ENCODE measurements at places on chromosomes 3 and 15.

DNA sequence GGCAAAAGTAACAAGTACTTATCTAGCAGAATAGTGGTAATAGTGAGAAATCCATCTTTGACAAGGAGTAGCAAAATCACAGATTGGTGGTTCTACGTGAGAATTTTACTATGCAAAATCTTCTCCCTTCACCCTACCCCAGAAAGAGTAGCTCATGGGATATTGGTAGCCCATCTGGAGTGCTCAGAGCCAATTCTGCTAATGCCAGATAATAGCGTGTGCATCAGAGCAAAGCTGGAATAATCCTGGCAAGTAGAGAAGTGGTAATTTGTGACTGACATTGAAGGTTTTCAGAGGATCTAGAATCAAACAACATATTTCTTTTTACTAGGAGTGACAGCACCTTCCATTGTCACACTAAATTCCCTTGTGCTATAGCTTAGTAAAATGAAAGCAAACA, 192.9 kb downstream of the ZBBX start:
- DNase-seq = no peak

DNA sequence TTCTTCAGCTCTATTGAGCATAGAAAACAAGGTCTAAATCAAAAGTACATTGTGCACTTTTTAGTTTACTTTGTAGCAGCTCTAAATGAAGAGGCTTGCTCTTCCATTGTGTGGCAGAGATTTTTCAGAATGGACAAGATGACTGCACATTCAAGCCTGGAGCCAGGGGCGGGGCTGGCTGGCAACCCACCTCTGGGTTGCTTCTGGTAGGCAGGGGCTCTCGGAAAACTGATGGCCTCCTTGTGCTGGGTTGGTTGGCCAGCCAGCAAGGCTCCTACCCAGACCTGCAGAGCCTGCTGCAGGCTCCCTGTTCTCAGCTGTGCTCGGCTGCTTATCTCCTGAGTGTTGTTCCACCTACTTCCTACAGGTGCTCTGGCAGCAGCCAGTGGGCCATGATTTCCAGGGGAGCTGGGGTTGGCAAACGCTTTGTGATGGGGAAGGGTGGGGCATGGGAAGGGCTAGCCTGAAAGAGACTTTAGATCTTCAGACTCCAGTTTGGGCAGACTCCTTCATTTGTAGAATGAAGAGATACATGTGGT, 8.8 kb downstream of the BSN start:
- no peak for DNase-seq

DNA sequence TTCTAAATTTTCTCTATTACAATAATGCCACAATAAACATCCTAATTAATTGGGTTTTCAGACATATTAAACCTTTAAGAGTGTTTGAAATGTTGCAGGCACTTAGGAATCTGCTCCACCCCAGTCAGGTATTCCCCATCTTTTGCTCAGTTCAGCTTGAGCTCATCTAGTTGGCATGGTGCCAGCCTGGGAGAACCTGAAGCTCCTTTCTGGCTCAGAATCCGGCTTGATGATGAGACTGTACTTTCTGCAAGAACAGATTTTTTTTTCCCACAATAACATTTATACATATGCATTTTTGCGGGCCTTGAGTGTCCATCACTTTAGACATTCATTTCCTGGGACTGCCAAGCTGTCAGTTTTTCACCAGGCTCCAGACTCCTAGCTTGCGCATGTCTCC, 7.7 kb upstream of the OXSR1 start:
- no peak for DNase-seq

GRCh38 chr3:122986693-122987179, 40.8 kb downstream of the SEMA5B start:
- DNase-seq = no peak

DNA sequence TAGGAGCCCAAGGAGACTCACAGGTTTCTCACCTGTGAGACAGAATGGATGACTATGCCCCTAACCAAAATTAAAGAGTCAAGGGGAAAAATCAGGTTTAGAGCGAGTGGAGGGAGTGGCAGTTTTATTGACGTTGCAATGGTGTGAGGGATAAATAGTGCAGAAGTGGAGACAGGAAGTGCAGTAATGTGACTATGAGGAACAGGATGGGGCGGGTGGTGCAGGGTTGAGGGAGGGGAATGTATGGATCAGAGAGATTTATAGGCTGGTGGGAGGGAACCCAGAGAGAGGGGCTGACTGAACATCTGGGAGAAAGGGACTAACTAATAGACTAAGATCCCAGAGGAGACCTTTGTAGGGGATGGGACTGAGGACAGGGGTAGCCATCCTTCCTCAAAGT, 26.5 kb downstream of the EIF2AK4 start:
- DNase-seq = no peak

DNA sequence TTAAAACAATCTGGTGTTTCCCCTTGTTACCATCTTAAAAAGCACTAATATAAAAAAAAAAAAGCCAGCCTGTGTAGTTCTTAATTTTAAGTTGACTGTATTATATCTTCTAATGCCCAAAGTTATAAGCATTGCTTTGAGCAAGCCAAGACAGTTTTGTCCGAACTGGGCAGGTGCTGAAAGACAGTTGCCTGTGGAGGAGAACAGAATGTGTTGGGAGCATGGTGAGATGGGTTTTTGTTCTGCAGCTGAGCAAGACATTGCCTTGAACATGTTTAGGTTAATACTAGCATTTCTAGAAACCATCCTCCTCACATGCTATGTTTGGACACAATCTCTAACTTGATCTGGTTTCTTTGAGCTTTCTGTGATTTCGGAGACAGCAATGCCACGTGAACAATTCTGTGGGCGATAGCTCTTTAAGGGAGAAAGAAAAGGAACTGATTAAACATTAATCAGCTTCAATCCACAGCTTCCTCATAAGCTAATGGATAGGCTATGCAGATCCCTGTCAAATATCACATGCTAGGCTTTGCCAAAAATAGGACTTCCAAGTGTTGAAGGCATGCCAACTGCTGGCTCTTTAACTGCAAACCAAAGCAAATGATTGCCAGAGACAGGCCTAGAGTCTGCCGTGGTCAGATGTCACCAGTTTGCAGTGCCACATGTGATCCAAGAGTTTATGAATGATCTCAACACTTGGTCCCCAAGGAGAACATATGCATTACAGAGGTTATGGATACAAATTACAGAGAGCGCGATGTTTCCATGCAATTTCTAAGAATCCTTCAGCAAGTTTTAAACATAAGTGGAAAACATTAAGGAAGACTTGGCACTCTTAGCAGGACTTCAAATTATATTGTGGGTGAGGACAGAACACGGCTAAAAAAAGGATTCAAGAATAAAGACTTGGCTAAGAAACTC, 428.1 kb downstream of the ROBO2 start:
- no peak for DNase-seq

DNA sequence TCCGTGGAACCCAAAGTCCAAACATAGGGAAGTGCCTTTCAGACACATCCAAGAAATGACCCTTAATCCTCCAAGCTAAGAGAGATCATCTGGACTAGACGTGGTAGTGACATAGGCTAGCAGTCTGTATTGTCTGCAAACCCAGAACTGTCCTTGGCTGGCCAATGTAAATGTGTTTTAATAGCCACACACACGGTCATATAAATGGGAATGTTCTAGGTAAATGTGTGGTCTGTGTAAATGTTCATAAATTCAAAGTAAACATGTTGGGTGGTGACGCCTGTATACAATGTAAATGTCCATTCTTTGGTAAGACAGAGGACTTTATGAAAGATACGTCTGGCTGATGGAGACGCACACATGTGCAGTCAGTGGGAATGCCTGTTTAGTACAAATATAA, 16.3 kb upstream of the LINGO1 start:
- no peak for DNase-seq

- no peak for DNase-seq
Observed at GRCh38 chr3:129936757-129937156, 37.8 kb upstream of the TRH start.

- DNase-seq = no peak
Observed at GRCh38 chr15:82810890-82811426, 1.5 kb downstream of the WHAMM start.

- no peak for DNase-seq
Observed at GRCh38 chr3:41436983-41437382, 237.7 kb downstream of the CTNNB1 start.

DNA sequence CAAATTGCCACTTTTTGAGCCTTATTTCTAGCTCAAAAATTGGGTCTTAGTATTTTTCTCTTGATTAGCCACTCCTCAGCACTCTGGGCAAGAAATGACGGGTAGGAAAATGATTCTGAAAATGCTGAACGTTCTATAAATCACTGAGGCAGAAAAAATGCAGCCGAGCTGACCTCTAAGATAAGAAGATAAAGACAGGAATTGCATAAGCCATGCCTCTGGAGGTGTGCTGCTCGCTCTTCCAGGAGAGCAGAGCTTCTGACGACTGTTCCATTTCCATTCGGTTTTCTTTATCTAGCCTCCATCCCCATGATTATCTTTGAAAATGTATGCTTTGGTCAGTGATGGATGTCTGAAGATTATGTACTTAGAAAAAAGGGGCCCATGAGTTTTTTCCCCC, 558.8 kb upstream of the ADAMTS9 start:
- no peak for DNase-seq
